ENCODE measurements at places on chromosomes 7 and 10.

- no peak for DNase-seq
Observed at GRCh38 chr10:71239946-71240795, 27.8 kb downstream of the UNC5B start.

- no peak for DNase-seq
Observed at GRCh38 chr7:56079450-56080185, 13.1 kb downstream of the PHKG1 start.

GRCh38 chr10:26642896-26643653 is 54.4 kb upstream of the PDSS1 start:
- DNase-seq = no peak

DNA sequence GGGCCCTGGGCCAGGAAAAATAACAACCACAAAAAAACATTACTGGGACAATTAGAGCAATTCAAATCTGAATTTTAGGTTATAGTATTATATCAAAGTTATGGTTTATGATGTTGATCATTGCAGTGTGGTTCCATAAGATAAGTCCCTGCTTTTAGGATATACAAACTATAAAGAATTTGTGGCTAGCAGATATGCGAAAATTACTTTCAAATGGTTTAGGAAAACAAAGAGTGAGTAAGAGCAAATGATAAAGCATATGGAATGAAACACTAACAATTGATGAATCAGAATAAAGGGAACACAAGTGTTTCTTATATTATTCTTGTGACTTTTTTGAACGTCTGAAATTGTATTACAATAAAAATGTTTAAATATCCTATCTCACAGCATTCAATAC is 64.4 kb upstream of the HECTD2 start:
- DNase-seq = no peak

DNA sequence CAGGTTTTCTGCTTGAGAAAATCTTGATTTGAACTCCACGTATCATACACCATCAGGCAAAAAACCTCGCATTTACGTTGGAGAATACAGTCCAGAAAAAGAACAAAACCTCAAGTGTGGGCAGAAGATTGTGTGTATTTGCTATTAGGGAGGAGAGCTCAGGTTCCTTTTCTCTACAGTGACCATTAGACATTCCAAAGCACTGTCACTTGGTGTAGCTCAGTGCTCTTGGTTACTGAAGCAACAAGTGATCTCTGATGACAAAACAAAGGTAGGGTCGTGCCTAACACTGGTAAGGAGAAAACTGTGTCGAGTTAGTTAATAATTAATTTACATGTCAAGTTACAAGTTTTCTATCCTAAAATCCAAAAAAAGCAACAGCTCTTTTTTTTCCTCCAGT is 72.6 kb downstream of the C1GALT1 start:
- DNase-seq = no peak

- no peak for DNase-seq
Observed at GRCh38 chr7:99139036-99139435, 4.9 kb downstream of the SMURF1 start.

GRCh38 chr7:74115326-74115725 is 31.7 kb downstream of the LIMK1 start:
- DNase-seq = no peak

DNA sequence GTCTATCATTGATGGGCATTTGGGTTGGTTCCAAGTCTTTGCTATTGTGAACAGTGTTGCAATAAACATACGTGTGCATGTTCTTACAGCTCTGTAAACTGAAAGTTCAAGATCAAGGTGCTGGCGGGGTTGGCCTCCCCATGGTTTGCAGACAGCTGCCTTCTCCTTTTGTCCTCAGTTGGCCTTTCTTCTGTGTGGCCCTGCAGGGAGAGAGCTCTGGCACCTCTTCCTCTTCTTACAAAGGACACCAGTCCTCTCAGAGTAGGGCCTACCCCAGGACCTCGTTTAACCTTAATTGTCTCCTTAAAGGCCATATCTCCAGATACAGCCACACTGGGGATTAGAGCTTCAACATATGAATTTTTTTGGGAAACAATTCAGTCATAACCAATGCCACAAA is 462.7 kb downstream of the TCERG1L start:
- no peak for DNase-seq

GRCh38 chr10:46033602-46034011 is 3.2 kb upstream of the NCOA4 start:
- no peak for DNase-seq

- no peak for DNase-seq
Observed at GRCh38 chr7:17696422-17696821, 243.9 kb downstream of the SNX13 start.

- DNase-seq = no peak
Observed at GRCh38 chr10:122264436-122264835, 6.7 kb upstream of the BTBD16 start.

DNA sequence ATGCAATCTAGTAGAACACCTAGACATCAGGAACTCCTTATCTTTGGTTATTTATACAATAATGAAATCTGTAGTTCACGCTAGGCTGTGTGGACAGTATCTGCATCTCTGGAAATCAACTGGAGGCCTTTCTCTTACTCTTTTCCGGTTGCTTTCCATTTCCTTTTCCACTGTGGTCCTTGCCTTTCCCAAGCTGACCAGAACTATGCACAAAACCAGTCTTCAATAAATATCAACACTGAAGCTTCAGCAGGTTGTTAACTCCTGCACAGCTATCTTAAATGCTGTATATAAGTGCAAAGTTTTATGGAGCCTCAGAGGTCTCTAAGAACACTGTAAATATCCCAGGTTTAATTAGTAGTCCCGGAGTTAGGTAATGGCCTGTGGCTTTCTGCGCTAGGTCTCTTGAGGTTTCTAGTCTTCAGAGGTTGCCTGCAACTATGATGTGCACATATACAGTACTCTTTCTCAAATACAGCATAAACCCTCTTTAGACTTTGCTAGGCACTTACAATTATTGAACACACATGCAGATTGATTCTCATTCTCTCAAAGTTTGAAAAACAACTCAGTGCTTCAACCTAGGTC is 2.4 kb downstream of the KLLN start:
- DNase-seq = no peak

DNA sequence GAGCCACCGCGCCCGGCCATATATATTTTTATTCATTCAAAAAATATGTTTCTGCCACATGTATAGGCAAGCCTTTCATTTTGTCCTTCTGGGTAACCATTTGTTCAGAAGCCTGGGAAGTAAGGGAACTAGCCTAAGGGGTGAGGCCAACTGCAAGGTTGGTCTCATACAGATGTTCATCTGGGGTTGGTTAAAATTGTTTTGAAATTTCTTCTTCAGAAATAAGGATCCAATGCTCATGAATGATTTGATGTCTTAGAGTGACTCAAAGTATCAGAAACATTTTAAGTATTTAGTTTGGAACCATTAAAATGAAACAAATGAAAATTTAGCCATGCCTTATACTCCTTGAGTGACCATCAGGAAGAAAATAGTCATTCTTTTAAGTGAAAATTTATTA is 397.2 kb downstream of the SUGCT start:
- no peak for DNase-seq

GRCh38 chr10:55800602-55801352 is 560.3 kb downstream of the ZWINT start:
- DNase-seq = no peak

- DNase-seq = no peak
Observed at GRCh38 chr10:63547628-63548360, 26.6 kb downstream of the REEP3 start.

DNA sequence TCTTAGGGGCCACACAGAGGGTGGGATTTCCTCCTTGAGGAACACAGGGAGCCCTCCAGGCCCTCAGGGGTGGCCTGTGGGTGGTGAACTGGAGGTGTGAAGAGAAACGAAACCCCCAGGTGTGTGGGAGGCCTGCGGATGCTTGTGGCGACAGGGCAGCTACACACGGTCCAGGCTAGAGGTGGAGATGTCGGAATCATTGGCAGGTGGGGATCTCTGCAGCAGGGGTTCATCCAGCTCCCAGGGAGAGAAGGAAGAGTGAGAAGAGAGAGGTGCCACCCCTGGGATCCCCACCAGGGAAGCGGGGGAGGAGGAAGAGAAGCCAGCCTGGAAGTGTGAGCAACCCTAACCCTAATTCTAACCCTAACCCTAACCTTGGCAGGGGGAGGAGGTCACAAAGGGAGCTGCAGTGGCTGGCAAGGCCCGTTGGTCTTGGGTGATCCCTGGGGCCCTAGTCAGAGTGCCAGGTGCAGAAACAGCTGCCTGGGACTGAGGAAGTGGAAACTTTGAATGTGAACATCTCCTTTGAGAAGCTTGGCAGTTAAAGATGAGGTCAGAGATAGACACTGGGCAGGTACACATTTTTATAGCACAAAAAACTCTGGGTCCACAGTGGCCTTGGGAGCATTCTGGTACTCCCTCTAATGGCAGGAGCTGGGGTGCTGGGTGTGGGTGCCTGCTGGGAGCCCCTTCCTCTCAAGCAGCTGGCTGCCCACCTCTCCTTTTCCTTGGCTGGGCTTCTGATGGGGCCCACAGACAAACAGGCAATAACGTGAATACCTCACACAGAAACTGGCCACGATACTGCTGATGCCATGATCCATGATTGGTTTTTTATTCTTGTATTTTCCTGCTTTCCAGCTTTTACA is 6.8 kb upstream of the AEBP1 start:
- DNase-seq = no peak

- DNase-seq = no peak
Observed at GRCh38 chr10:14543046-14543903, 212.6 kb upstream of the FRMD4A start.

DNA sequence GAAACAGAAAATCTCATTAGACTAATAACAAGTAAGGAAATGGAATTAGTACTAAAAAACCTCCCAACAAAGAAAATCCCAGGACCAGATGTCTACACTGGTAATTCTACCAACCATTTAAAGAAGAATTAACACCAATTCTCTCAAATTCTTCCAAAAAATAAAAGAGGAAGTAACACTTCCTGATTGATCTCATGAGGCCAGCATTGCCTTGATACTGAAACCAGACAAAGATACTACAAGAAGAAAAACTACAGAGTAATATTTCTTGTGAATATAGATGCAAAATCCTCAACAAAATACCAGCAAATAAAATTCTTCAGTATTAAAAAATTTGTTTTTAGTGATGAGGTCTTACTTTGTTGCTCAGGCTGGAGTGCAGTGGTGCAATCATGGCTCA is 21.3 kb downstream of the GCK start:
- no peak for DNase-seq
